ENCODE measurements at places on chromosomes 3 and 15. TPM values are rescaled to one million over a fixed set of nuclear protein-coding genes. Genes with fewer than 3 reads are reported as not detected.

DNA sequence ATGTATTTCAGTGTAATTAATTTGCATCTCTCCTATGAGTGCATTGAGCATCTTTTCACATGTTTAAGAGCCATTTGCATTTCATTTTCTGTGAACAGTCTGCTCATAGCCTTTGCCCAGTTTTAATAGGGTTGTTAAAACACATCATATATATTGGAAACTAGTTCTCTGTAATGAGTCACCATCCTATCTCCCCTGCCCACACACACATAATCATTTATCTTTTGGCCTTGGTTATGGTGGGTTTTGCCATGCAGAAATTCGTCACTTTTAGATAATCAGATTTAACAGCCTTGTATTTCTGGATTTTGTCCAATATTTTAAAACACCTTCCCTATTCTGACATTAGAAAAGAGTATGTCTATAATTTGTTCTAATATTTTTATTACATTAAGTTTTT lies 11.9 kb upstream of the CHRM5 start:
- no peak for DNase-seq

Gene ITIH3
- total RNA-seq, result not detected

DNA sequence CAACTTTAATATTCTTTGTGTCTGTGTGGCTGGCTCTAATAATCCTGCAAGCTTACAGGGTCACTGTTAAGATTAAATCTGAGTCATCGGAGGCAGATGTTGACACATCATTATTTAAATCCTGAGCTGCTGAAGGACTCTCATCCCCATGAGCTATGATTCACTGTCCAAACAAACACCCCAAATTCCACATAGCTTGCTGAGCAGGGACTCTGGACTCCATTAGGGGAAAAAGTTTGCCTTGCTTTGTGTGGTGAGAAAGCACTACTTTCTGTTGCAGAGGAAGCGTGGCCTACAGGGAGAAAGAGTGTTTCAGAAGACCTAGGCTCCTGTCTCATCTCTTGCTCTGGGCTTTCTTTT lies 213.7 kb downstream of the PDCD6IP start:
- DNase-seq, result no peak

- DNase-seq, result no peak
Observed at GRCh38 chr15:74423431-74424257, 10.1 kb downstream of the SEMA7A start.

Gene STRA6
- 0.14 TPM for total RNA-seq

Gene WDR93
- total RNA-seq, result not detected

GRCh38 chr3:146839727-146840375 lies 234.7 kb upstream of the PLSCR5 start:
- no peak for DNase-seq

GRCh38 chr15:76439542-76439941 lies 103.0 kb downstream of the ISL2 start:
- DNase-seq, result no peak

Gene GNAT1
- total RNA-seq, result not detected

DNA sequence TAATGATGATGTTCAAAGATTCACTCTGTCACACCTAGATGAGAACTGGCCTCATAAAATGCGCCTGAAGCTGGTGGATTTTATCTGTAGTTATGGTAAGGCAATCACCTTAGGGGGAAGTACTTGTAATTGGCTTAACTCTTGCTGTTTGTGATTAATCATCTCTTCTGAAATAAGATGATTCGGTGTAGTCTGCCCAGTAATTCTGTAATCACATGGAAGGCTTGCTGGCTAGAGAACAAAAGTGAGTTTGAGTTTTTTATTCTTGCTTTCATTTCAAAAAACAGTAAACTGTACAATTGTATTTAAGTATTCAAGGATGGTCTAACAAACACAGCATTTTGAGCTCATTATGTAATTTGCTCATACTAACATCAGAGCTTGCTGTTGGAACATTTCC lies 72.1 kb downstream of the OTOL1 start:
- DNase-seq, result no peak

All from activated naive CD4-positive, alpha-beta T cell treated with anti-CD3 and anti-CD28 coated beads, Interleukin-2, amount 50 U/mL, for 72 hours (primary cell).